ENCODE measurements at places on chromosomes 5 and 9.
A peak's percentile ranks its signal among the peaks of the same experiment; 100 is the strongest.

DNA sequence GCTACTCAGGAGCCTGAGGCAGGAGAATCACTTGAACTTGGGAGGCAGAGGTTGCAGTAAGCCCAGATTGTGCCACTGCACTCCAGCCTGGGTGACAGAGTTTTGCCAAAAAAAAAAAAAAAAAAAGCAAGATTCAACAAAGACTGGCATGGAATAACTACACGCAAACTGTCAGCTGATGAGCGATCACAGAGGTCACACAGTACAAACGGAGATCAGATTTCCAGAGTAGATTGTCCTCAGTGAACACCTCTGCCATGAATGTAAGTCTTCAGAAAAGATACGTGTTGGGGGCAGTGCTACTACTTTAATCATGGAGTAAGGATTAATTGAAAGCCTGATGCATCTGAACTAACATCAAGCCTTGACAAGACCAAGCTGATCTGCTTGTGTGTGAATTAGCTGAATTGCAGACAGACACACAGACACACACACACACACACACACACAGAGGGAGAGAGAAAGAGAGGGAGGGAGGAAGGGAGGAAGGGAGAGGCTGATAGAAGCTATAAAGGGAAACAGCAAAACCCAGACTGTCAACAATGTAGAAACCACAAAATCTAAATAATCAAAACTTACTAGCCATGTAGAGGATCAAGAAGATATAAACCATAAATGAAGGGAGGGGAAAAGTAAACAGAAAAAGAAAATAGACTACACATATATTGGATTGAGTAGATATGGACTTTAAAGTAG, 222.9 kb upstream of the ZNF462 start:
- no peak for DNase-seq

- DNase-seq: peak; percentile 92
These were observed 71.9 kb downstream of the MAP1B start for GRCh38 chr5:72179028-72179815.

DNA sequence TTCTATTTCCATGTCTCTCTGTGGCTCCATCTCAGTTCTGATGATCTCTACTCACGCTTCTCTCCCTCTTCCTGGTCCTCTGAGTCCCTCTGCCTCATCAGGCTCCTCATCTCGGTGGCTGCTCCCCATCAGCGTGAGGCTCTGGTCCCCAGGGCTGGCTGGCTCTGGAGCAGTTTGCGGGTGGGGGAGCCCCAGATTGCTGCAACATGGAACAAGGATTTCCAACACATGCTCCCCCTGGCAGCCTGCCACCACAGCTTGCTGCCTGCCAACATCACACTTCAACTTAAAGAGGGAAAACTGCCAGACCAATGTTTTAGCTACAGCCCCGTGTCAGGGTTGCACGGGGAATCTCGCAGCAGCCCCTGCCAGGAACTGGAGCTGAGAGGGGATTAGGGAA, 77.2 kb upstream of the NEK6 start:
- DNase-seq: peak; percentile 77

- DNase-seq: no peak
These were observed 24.1 kb downstream of the HRH2 start for GRCh38 chr5:175681968-175682340.

DNA sequence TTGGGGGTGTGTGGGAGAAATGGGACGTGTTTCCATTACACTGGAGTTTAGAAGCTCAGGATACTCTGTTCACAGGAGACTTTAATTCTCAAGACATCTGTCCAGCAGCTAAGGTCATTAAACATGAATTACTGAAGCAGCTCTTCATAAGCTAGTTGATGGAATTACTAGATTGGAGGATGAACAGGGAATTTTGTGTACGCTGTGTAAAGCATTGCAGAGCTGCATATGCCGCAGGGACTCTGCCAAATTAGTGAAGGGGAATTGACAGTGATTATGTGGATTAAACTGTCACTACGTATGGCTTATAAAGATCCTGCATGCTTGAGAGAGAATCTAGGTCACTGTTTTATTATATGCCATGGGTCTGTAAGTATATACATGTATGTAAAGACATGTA, 177.5 kb upstream of the TBC1D2 start:
- no peak for DNase-seq

DNA sequence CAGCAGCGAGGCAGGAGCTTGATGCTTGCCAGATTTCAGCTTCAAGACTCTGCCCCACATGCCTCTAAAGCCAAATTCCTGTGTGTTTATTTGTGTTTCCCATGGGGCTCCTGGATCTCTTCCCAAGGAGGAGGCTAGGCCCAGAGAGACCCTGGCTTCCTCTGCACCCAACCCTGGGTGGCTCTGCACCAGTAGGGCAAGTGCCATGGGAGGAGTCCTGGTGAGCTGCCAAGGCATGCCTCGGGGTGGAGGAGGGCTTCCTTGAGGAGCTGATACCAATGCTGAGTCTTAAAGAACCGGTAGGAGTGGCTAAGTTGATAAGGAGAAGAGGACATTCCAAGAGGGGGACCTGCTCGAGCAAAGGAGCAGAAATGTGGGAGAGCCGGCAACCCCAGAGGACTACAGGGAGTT, 6.8 kb upstream of the TIFAB start:
- peak; percentile 76 for DNase-seq

DNA sequence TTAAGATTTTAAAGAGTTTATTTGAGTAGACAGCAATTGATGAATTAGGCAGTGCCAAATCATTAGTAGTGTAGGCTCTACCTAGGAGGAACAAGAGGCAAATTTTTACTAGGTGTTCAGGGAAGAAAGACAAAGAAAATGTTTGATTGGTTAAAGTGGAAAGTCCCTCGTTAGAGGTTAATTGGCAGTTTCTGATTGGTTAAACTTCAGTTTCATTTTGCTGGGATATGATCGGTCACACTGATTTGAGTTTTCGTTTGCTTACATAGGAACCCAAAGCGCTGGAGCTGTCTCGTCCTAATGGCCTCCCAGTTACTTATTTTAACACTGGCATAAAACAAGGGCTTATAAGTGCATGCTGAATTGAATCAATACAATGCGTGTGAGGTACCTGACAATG, 15.1 kb downstream of the DMAC1 start:
- DNase-seq: no peak

DNA sequence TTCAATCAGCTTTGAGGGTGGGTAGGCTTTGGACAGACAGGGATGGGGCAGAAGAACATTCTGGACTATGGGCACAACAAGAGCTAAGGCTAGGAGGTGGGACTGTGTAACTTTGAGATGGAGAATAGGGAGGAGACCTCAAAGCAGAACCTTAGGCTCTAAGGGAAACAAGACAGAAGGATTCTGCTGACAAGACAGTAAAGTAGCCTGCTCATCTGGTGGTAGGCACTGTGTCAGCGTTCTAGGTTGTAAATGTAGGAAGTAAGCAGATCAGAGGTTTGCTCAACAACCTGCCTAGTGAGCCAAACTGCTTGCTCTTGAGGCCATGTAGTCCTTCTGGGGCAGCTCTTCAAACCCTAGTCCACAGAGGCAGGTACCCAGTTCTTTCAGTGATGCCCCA, 15.0 kb upstream of the IL12B start:
- DNase-seq: no peak

DNA sequence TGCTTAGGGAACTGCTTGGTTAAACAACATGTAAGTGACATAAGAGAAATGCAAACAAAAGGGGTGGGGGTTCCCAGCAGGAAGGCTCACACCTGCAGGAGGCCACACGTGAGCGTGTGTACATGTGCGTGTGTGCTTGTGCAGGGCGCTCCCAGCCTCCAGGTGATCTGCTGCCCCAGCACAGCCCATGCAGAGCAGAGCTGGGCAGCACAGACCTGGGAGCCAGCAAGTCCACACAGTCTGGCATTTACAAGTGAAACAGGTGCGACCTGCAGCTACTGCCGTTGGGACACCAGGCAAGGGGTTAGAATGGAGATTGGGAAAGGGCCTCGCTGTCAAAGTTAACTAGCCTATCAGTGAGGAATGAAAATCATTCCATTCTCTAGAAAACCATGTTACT, 41.8 kb downstream of the GRAMD2B start:
- DNase-seq: no peak

- DNase-seq: peak; percentile 65
These were observed at the start of gene CKMT2 for GRCh38 chr5:81233080-81233634. TSS of gene CKMT2 (plus strand) at chr5:81233322. CDS start at chr5:81251133, 17,811 bp downstream.

GRCh38 chr9:136829981-136830885, 12.0 kb upstream of the AJM1 start:
- DNase-seq: no peak

GRCh38 chr5:62727861-62728260, 149.2 kb downstream of the LRRC70 start:
- DNase-seq: no peak

Measured in choroid plexus epithelial cell (primary cell).